ENCODE measurements at places on chromosomes 2 and 18.

DNA sequence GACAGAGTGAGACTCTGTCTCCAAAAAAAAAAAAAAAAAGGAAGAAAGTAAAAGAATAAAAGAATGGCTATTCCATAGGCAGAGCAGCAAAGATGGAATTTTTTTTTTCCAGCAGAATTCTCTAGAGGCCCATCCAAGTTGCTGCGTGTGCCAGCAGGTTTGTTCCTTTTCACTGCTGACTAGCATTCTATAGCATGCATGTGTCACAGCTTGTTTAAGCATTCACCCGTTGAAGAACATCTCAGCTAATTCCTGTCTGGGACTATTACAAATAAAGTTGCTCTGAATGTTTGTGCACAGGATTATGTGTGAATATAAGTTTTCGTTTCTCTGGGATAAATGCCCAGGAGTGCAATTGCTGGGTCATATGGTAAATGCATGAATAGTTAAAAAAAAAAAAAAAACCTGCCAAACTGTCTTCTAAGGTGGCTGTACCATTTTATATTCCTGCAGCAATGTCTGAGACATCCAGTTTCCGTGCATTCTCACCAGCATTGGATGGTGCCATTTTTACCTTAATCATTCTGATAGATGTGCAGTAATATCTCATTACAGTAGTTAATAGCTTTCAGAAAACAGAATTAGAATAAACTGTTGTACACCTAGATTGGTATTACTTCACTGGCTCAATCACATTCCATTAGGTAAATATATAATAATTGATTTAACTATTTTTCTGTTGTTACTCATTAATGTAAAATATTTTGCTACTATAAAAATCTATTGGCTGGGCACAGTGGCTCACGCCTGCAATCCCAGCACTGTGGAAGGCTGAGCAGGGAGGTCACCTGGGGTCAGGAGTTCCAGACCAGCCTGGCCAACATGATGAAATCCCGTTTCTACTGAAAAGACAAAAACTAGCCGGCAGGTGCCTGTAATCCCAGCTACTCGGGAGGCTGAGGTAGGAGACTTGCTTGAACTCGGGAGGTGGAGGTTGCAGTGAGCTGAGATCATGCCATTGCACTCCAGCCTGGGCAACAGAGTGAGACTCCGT, 47.5 kb upstream of the ASAP2 start:
- DNase-seq = no peak

DNA sequence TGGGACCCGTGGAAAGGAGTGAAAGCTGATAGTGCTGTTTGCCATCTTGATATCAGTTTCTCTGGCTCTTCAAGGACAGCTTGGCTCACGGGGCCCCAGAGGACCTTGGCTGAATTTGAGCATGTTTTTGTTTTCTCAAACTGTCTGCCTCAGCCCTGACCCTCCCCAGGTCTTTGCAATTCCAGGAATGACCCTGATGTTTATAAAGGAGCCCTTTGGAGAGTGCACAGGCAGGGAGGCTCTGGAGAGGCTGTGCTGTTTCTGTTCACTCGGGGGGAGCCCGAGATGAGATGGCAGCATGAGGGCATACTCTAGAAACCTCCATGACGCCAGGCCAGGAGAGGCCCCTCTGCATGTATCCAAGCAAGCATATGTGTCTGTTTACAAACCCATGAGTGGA, 16.4 kb downstream of the IGFBP2 start:
- no peak for DNase-seq

DNA sequence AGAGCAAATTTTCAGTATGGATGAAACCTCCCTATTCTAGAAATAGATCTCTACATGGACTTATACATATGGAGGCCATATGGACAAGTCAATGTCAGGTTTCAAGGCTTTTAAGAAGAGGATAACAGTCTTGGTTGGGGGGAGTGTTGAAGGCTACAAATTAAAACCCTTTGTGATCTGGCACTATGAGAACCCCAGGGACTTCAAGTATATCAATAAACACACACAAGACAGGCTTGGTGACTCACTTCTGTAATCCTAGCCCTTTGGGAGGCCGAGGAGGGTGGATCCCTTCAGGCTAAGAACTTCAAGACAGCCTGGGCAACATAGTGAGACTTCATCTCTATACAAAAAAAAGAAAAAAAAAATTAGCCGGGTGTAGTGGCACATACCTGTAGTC, 127.2 kb upstream of the SP5 start:
- DNase-seq = no peak

DNA sequence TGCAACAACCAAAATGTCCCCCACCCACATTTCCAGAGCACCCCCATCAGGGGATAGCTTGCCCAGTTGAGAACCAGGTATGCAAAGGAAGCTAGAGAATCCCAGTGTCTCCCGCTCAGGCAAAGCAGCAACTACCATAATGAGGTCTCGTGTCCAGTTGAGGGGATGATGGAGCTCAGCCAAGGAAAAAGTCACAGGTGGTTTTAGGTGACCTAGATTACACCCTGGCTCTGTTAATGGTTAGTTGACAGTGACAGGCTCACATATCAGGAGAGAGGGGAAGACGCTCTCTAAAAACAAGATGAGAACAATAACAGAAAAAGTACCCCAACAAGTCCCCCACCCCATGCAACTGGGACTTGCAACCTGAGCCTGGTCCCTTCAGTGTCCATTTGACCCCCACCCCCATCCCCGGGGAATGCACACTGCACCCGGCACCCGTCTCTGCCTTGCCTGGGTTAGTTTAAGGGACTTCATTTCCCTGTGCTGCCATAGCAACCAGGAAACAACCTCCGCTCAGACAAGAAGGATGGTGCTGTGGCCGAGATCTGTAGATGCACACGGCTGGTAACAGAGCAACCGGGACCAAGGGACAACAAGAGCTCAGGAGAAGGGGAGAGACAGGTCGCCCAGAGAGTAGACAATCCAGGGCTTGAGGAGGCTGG, at the start of gene KIAA2012:
Gene KIAA2012 (plus strand): TSS at position 519 of the 665 bp plus-strand sequence. CDS start 373 bp downstream, outside the sequence.
- DNase-seq = no peak

GRCh38 chr2:84849271-84849952, 31.5 kb downstream of the TRABD2A start:
- no peak for DNase-seq

- no peak for DNase-seq
Observed at GRCh38 chr2:157460897-157461296, 17.0 kb upstream of the CYTIP start.

GRCh38 chr2:172053486-172053885, 31.8 kb upstream of the DLX1 start:
- DNase-seq = no peak

DNA sequence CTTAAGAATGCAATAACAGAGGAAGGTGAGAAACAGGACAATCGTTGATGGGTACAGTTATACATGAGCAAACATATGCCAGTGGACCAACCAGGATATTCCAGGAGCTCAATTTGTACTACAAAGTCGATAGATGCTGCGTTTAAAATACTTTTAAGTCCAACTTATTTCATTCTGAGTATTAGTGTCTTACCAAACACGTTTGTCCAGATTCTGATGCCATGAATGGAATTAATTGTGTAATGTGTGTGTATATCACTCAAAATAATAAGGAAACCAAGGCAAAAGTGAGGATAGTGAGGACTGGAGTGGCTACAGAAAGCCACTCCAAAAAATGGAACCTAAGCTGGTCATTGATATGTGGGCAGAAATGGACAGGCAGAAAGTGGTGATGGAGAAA, 332.6 kb downstream of the RIT2 start:
- DNase-seq = no peak

- DNase-seq = no peak
Observed at GRCh38 chr2:158893474-158893873, 75.0 kb upstream of the TANC1 start.

- no peak for DNase-seq
Observed at GRCh38 chr2:237045449-237045848, 40.2 kb upstream of the COPS8 start.

DNA sequence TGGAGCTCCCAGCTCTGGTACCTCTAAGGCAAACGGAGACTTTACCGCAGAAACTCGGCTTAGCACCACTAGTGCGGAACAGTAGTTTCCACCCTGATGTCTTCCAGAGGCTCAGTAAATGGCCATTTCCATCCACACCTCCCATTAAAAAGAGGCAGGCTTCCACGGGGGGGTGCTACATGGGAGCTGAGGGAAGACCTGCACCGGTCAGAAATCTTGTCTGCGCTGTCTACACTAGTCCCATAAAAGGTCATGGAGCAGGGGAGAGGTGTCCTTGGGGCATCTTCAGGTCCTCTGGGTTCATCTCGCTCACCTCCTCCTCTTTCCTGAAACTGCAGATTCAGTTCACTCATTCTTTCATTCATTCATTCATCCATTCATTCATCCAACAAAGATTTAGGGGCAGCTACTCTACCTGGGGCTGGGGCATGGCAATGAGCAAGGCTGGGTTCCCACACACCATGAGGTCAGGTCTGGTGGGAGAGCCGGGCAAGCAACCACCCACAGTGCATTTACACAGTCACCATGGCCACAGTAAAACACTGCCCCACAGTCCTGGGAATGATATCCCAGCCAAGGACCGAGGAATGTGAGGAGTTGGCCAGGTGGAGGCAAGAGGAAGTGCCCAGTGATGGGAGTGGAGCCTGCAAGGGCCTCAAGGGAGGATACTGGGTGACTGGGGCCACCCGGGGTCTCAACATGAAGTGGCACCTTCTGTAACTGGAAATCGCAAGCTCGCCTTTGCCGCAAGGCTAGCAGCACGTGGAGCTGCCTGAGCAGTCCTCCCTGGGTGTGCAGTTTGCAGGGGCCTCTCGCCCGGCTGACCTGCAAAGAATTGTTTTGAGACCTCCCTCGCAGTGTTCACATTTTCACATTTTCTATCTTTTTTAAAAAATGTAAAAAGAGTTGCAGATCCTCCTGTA, 180.2 kb upstream of the RAB6C start:
- no peak for DNase-seq

GRCh38 chr2:164979113-164979512, 23.8 kb upstream of the SLC38A11 start:
- DNase-seq = no peak

DNA sequence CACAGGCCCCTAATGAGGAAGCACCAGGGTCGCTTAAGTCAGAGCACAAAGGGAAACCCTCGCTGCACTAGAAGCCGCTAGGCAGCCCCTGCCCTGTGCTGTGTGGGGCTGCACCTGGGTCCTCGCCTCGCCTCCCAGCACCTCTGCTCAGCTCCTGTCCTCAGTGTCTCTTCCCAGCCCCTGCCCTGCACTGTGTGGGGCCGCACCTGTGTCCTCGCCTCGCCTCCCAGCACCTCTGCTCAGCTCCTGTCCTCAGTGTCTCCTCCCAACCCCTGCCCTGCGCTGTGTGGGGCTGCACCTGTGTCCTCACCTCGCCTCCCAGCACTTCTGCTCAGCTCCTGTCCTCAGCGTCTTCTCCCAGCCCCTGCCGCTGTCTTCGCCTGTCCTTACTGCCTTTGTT, 342.8 kb downstream of the EIPR1 start:
- no peak for DNase-seq

- no peak for DNase-seq
Observed at GRCh38 chr2:174086708-174087107, 121.5 kb upstream of the SP3 start.

DNA sequence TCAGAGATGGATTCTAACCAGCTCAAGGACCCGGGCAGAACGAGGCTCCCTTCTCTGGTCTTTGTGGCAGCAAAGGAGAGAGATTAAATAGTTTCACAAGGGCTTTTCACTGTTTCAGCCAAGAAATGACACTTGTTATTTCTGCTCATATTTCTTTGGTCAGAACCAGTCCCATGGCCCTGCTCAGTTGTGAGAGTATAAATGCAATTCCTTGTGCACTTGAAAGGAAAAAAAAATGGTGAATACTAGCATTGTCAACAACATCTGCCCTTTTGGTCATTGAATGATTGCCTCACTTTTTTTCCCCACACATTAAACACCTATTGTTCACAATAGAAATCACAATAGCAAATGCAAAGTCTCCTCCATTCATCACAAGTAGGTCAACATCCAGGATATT, 104.4 kb downstream of the RDH14 start:
- no peak for DNase-seq

- DNase-seq = no peak
Observed at GRCh38 chr2:236612737-236613136, 43.1 kb downstream of the ACKR3 start.

- no peak for DNase-seq
Observed at GRCh38 chr2:61762292-61762691, 91.6 kb downstream of the FAM161A start.

GRCh38 chr2:72128059-72128842, 19.4 kb downstream of the CYP26B1 start:
- no peak for DNase-seq

GRCh38 chr2:240220371-240220770, 79.9 kb upstream of the OTOS start:
- no peak for DNase-seq

GRCh38 chr18:23207994-23208393, 72.7 kb downstream of the CABLES1 start:
- no peak for DNase-seq

DNA sequence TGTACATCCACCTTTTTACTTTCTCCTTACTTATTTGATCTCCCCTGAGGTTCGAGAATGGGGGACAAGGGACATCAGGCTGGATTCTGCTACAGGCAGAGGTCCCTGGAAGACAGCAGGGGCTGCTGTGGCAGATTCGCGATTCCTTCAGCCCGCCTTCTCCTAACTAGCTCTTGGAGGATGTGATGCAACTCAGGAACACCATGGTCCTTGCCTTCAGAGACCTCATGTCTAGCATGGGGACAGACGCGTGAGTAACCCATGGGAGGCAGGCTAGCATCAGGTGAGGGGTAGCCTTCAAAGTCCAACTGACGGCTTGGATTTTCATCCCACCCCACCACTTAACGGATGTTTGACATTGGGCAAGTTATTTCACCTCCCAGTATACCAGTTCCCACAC, 869 bp upstream of the TCF23 start:
- no peak for DNase-seq

- no peak for DNase-seq
Observed at GRCh38 chr2:20040489-20041172, 10.8 kb downstream of the LAPTM4A start.

DNA sequence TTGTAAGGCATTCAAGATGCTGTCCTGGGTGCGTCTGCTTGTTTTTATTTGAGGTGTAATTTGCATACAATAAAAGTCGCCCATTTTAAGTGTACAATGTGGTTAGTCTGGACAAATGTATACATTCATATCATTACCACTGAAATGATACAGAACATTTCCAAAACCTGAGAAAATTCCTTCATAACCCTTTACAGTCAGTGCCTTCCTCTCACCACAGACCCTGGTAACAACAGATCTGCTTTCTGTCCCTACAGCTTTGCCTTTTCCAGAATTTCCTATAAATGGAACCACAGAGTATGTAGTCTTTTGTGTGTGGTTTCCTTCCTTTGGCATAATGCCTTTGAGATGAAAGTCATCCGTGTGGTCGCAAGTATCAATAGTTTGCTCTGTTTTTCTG, 45.8 kb upstream of the NFU1 start:
- DNase-seq = no peak

- no peak for DNase-seq
Observed at GRCh38 chr18:37520508-37520907, 45.1 kb downstream of the CELF4 start.

DNA sequence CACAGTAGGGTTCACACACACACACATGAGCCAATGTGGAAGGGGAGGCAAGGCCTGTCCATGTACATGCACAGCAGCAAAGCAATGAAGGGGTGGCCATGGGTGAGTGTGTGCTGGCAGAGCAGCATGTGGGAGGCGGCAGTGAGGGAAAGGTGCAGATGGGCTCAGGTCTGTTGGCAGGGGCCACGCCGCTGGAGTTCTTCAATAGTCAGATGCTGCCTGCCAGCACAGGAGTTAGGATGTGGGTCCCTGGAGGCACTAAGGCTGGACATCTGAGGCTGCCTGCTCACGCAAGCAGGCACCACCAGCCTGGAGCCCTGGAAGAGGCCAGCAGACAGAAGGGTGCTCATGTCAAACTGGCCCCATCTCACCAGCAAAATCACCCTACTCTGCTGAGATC, 1304.9 kb downstream of the DSC3 start:
- DNase-seq = no peak

Data from activated T-helper 1 cell treated with anti-CD3 and anti-CD28 coated beads, Interleukin-2, amount 50 U/mL, for 16 hours (primary cell).